AG04450 (cell line): ENCODE measurements at places on chromosomes 6 and 20. TPM values are rescaled to one million over a fixed set of nuclear protein-coding genes. Genes with fewer than 3 reads are reported as not detected.

The BMP7 gene
- polyA plus RNA-seq, result not detected in 2 replicates

- DNase-seq, result peak; percentile 76
These were observed 69.8 kb upstream of the RIN2 start for GRCh38 chr20:19688031-19688806.

DNA sequence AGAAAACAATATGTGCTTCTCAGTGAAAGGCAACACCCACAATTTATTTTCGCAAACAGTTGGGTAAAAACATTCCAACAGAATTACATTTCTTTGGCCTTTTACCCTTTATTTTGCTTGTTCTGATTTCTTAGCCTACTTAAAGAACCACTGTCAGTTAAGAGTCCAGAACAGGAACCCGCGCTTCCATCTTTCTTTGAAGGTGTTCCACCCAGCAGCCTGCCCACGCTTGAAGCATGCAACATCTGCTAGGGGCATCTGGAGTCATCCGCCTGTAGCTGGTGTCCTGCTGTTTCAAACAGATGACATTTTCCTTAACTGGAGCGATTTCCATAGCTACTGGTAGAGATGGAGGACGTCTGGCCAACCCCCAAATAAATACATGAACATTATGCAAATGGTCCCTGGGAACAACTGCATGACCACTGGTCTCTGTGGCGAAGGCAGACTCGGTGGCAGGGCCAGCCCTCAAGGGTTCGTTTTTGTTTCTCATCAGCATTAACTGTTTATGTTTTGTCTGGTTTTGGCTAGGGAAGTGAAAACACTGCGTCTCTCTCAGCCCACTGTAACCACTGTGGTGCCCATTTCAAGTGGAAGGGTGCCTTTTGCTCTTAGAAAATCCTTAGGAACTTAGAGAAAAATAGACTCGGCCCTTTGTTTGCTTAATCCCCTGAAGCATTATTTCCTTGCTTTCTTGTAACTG lies 51.6 kb downstream of the LAMA4 start:
- DNase-seq, result no peak

GRCh38 chr6:11947063-11947462 lies 65.0 kb upstream of the HIVEP1 start:
- DNase-seq, result no peak

The EPM2A gene
- polyA plus RNA-seq, result 4.3 and 5.4 TPM in 2 replicates

The CDH4 gene
- 1.6 and 2.1 TPM in 2 replicates for polyA plus RNA-seq

The GABRR2 gene
- 0.12 and 0.15 TPM in 2 replicates for polyA plus RNA-seq

- DNase-seq, result no peak
These were observed 324.2 kb downstream of the BMP2 start for GRCh38 chr20:7091655-7092054.

GRCh38 chr6:12245763-12246718 lies 44.1 kb upstream of the EDN1 start:
- DNase-seq, result no peak

- no peak for DNase-seq
These were observed 364.6 kb downstream of the GJA1 start for GRCh38 chr6:121800047-121800446.

DNA sequence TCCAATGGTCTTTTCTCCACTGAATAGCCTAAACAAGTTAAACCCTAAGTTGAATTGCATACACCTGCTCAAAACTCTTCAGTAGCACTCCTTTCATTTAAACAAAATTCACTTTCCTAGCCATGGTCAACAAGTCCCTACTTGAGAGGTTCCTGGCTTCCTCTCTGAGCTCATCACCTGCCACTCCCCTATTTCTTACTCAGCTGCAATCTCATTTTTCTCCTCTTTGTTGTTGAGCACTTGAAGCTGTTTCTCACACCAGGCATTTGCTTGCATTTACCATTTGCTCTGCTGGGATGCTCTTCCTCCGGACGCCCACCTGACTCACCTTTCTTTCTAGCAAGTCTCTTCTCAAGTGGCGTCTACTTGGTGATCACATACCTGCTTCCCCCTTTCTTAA lies 38.5 kb downstream of the EDN1 start:
- no peak for DNase-seq
